NT2/D1 (cell line): ENCODE measurements at places on chromosomes 2 and 18.

DNA sequence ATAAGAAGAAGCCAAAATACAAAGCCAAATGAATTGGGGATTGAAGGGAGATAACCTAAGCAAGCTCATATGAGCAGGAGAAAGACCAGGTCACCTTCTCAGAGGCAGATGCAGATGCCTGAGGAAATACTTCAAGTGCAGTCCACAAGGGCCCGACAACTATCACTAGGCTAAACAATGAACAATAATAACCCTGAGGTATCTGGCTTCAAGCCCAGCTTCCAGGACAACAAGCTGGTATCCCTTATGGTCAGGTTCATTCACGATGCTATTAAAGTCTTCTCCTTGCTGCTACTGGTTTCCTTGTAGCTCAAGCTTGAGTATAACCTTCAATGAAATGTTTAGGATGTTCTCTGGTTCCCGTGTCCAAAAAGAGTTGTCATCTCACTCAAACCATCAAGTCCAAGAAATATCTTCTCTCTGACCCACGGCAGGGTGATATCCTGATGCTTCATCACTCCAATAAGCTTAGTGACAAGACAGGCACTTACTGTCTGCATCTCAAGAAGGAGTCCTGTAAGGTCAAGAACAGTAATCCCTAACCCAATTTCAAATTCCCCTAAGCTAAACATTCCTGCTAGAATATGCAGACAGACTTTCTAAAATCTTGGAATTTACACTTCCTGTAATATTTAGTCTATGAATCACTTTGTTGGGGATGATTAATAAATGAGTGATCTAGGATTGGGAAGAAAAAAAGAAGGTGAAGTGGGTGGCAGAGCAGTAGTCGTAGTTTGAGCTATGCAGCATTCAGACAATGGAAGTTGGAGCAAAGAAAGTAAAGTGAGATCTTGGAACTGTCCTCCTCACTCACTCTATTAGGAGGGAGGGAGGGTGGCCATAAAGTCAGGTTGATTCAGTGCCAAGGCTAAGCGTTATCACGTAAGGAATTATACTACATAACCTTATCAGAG, 33.1 kb downstream of the CHN1 start:
- no peak for DNase-seq

DNA sequence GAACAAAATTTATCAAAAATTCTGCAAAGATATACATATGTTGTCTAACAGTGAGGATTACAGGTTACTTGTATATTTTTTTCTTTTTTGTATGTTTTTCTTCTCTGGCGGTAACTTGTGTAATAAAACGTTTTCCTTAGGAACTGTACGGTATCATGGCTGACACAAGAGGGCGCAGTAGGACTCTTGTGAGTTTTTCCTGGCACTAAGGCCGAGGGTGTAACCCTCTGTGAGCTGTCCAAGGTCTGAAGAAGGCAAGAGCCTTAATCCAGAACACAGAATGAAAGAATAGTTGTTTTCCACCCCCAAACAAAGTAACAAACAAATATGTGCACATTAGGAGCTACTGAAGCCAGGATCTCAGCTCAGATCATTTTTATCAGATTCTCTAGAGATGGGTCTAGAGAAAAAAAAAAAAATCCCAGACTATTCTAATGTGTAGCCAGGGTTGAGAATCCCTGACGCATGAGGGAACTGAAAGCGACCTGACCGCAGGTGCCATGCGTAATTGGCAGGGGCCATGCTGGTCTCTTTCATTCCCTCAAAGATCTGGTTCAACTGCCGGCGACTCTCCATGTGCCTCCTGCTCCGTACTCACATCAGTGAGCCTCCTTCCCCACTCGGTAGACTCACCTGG, 27.0 kb downstream of the TMEM200C start:
- peak; percentile 77 for DNase-seq

- DNase-seq = no peak
Observed at GRCh38 chr18:9846162-9846925, 39.4 kb upstream of the TXNDC2 start.

DNA sequence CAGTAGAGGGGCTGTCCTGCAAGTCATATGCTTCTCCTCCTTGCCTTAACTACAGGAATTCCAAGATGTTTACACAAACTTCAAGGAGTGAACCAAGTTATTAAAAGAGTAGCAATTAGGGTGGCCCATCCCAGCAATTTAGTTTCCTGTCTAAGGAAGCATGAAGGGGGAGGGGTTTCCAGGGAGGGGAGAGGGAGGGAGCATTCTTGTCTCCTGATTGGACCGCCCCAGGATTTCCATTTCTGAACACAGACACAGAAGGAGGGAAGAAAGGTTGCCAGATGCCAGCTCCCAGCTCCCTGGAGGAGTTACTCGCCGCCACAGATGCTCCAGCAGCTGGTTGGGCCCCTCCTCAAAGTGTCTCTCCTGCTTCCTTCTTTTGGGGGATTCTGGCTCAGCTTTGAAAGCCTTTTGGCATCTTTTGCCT, 107.6 kb downstream of the TRIB2 start:
- peak; percentile 6 for DNase-seq

- no peak for DNase-seq
Observed at GRCh38 chr2:9815844-9816279, 27.4 kb upstream of the TAF1B start.

DNA sequence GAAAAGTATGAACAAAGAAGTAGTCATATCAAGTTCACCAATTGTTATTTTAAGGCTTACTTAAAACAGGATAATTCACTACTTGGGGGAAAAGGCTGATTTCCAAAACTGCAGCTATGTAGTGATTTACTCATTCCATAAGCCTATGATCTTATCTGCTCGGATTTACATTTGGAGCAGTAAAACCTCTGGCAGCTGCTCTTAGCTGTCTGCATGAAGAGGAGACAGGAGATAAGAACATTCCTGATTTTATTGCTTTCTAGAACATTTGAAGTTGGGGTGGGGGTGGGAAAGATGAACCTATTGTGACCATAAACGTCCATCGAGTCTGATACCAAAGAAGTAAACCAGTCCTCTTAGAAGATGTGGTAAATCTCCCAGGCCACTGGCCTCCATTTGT, 120.9 kb downstream of the MMADHC start:
- DNase-seq = no peak

DNA sequence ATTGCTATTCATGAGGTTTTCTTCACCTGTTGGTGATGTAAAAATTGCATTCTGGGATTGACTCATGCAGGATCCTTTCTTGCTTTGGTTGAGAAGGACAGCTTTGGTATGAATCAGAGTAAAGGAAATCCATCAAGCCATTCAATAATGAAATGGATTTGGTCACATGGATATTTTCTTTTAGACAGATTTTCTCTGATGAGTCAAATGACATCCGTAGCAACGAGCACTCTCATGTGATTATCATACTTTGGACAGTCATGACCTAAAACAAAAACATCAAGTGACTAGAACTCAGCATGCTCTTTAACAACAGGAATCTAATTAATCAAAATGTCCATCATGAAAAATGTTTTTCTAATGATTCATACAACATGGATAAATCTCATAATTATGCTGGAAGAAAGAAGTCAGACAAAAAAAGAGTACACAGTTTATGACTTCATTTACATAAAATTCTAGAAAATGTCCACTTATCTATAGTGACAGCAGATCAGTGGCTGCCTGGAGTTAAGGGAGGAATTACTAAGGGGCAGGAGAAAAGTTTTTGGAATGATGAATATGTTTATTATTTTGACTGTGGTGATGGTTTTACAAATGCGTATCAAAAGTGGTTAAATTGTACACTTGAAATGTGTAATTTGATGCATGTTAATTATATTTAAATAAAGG, 30.7 kb downstream of the TRAK2 start:
- no peak for DNase-seq

DNA sequence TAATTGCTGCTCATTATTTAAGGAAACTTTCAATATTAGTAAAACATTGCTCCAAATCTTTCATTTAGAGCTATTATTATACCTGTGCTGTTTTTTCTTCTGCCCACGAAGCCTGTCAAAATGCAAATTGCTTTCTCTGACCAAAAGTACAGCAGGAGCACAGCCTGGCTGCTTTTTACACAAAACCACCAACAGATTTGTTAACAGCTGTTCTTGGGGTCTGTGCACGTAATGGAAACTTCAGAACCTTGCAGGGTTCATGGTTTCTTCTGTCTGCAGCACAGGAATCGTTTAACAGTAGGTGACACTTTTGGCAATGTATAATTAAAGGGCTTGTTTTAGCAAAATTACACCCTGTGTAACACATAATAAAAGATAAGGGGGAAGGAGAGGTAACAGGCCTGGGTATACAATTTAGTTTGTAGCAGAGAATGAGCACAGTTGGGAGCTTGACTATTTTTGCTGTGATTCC, 447.3 kb downstream of the KCNJ3 start:
- no peak for DNase-seq

GRCh38 chr18:44742718-44743311, 62.1 kb downstream of the SETBP1 start:
- DNase-seq = no peak

GRCh38 chr2:86468162-86469033, 27.2 kb downstream of the KDM3A start:
- no peak for DNase-seq

DNA sequence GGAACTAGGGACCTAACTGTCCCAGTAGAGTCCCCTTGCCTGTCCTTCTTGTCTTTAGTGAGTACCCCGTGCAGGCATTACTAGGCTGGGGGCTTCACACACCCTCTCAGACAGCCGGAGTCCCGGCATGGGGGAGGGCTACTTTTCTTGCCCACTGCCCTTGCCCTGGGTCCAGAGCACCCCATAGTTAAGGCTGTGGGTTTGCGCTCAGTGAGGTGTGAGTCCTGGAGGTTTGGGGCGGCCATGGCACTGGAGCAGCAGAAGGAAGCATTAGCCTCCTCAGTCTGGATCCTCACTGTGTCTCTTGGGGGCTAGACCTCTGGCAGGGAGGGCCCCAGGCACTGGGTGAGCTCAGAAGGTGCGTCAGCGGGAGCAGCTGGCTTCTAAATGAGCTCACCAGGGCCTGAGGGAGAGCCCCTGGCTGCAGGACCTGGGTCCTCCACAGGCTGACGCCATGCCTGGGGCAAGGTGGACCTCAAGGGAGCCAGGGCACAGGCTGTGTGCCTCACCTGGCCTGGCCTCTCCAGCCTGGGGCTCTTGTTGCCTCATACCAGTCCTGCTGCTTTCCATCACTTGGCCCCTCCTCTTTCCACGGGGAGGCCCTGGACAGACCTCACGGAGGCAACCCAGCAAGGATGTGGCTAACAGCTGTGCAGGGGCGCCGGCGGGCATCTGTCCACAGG, 27.4 kb downstream of the HS6ST1 start:
- no peak for DNase-seq

DNA sequence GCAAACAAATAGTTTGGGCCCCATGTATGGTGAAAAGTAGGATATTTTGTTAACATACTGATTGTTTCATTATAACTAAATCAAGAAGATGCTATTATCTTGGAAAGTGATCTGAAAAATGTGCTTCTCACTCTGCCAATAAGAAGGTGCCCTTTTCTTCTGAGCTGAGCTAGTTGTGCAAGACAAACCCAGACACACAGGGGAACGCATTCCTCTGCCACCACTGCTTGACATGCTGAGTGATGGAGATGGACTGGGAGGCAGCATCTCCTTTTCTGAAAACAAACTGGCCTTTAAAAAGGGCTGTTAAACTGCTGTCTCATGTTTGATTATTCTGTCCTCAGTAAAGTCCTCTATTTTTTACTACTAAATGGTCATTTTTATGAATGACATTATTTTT, 1989.9 kb upstream of the CELF4 start:
- DNase-seq = no peak

DNA sequence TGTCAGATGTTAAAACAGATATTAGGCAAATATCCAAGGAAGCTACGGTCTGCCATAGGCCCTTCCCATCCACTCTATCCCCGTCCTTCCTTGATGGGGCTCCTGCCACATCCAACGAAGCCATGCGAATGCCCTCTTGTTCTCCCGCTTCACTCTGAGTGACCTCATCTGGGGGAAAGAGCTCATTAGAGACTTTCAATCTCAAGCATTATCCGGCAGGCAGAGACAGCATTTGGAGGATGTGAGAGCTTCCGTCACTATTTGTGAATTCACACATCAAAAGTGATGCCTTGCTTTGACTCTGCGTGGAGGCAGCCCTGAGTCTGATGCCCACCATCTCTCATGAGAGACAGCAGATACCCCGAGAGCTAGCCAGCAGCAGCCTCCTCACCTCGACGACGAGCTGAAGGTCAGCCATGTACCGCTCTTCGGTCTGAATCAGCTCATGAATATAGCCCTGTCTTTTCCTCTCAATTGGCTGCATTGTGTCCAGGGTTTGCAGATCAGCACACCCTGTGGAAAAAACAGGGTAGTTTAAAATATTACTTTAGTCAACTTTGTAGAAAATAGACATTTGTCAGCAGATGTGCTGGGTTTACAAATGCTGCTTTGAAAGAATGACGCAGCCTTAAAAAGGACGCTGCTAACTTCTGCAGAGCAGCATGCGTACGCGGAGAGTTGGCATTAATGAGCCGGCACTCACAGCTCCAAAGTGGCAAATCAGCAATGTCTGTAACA, 45.9 kb downstream of the FAM228A start:
- no peak for DNase-seq

DNA sequence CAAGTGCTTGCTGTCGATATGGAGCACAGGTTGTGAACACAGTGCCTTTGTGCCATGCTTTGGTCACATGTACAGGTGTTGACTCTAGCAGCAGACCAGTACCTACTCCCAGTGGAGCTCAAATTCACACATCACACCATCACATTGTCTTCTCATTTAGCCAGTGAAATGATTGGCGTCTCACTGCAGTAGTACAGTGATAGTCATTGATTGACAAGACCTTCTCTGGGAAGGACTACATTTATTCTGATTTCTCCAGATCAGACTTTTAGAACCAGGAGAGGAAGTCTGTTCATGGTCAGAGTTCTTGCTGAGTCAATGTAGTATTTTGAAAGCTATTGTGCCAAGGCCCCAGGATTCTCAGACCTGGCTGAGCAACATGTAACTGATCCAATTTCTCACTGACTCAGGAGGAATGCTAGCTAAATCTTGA, 75.2 kb downstream of the FMNL2 start:
- no peak for DNase-seq

DNA sequence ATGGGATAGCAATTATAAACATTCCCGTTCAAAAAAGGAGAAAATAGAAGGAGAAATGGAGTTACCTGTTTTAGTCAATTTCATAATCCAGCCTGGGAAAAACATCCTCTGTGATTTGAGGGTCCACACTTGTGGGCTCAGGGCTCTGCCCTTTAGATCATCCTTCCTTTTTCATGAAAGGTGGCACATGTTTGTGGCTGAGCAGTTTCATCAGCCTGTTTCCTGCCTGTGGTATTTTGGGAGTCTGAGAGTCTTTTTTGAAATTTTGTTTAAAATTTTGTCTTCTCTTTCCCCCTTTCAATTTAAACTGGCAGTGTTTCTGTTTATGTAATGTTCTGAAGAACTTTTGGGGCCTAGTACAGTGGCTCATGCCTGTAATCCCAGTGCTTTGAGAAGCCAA, 84.0 kb downstream of the KIAA1328 start:
- DNase-seq = no peak

- no peak for DNase-seq
Observed at GRCh38 chr2:21539685-21540084, 415.9 kb downstream of the TDRD15 start.
